ENCODE measurements at places on chromosomes 4 and X.

DNA sequence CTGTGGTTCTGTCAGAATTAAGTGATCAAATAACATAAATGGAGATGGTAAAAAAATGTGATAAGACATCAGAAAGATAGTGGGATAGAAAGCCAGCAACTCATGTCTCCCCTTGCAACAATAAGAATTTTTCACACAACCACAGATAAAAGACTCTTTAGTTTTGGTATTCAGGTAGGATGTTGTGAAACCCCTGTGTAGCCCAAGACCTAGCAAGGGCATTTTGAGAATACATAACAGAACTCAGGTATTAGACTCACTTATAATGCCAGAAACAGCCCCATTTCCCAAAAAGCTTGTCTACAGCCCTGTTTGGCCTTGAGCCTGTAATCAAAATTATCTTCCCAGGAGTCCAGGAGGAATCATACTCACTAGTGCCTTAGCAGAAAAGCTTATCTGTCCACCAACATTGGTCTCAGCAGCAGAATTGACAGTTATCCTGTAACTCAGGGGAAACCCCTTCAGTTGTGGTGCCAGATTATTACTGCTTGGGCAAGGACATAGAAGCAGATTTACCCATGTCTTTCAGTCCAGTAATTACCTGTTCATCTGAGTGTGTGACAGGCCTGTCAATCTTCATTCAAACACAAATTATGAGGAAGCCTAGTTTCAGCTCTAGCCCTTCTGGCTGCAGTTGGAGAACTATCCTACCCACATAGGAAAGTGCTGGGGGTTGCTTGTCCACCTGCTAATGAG lies 41.0 kb upstream of the UGT2B17 start:
- no peak for DNase-seq

DNA sequence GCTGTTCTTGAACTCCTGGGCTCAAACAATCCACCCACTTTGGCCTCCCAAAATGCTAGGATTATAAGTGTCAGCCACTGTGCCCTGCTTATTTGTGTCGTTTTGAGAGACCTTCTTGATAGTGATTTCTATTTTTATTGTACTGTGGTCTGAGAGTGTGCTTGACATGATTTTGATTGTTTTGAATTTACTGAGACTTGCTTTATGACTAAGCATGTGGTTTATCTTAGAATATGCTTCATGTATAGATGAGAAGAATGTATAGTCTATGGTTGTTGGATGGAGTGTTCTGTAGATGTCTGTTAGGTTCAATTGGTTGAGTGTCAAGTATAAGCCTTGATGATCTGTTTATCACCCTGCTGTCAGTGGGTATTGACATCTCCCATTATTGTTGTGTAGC lies 789.3 kb downstream of the IL1RAPL1 start:
- DNase-seq, result no peak

DNA sequence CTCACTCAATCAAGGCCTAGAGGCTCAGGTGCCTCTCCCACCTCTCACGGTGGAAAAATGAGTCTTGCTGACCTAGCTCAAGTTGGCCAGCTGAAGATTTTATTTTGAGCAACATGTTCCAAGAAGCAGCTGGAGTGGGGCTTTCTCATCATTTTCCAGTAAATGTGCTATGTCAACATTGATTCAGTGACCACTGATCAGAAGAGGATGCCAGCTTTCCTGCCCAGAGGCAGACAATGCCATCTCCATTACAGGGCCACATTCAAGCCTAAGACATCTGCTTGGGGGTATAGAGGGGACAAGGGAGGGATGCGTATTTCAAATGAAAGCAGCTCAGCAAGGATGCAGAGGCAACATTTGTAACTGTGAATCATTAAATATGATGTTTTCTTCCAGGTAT lies 3.0 kb downstream of the MEPE start:
- DNase-seq, result no peak

DNA sequence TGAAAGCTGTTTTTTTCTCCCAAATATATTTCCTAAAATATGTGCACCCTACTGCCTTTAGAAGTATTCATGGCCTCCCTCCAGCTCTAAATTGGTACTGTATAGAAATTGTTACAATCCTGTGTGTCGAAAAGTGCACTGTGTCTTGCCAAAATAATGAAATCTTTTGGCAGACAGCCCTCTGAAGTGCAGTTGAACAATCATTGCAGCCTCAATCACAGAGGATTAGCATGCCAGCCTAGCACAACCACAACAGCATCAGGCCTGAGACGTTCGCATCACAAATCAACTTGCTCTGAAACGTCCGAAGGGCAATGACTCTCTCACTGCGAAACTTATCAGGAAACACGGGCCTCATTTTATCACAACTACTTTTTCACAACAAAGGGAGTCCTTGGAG lies 99.0 kb downstream of the ANOS1 start:
- no peak for DNase-seq

DNA sequence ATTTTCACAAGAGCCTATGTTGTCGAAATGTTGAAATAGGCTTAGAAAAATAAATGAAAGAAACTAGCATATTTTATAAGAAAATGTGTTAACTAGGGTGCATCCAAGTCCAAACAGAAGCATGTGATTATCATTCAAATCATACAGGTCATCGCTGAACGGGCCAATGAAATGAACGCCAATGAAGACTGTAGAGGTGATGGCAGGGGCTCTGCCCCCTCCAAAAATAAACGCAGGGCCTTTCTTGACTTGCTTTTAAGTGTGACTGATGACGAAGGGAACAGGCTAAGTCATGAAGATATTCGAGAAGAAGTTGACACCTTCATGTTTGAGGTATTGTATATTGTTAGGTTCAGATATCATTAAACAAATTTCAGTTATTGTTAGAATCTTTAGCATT lies 9.6 kb downstream of the CYP4V2 start:
- no peak for DNase-seq

DNA sequence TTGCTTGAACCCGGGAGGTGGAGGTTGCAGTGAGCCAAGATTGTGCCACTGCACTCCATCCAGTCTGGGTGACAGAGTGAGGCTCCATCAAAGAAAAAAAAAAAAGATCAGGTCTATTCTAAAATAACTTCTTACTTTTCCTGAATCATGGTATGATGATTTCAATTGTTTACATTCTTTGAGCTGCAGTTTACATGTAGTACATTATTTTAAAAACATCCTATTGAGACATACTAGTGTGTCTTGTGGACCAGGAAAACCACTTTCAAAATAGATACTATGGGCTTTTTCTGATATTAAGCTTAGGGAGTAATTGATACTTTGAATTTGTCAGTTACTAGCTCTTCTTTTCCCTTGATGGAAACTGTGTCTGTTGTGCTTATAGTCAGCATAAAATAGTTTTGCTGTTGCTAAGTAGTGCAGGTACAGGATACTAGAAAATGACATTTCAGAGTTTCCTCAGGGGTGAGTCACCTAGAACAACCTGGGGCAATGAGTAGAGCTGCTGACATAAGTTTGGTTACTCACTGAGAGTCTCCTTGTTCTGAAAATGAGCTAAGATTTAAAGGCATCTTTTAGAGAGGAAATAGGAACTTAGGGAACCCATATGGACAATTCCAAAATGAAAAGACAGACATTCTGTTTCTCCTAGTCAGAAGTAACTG lies 53.2 kb upstream of the C4orf54 start:
- DNase-seq, result no peak
